ENCODE measurements at places on chromosomes 16 and 17.

DNA sequence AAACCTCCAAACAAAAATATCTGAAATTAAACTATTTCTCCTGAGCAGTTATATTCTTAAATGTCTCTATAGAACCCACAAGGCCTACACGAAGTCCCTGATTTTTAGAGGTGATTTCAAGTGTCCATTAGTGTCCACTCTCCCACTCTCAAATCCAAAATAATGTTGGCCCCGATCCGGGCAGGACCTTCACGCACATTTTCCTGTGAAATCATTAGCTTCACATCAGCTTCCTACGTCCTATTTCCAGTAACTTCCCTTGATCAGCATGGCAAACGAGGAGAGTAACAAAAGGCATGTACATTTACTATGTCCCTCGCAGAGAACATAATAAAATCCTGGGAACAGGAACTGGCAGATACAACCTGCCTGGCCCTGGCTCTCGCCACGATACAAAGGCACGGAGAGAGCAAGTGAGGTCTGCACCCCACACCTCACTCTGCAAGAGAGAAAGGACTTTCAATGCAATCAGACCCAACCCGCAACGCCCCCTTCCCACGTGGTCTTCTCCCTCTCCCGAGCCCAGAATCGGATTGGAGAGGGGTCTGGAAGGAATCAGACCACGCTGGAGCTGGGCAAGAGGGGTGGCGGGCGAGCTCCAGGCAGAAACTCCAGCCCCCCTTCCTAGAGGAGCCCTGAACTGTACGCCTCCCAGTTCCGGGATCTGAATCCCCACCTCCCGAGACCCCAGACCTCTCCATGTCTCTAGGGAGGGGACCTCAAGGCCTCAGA is 17.5 kb upstream of the C17orf78 start:
- DNase-seq = peak; percentile 1

GRCh38 chr17:34639706-34640425 is 60.5 kb downstream of the TMEM132E start:
- no peak for DNase-seq

GRCh38 chr16:2077696-2078095 is 29.9 kb downstream of the TSC2 start:
- DNase-seq = no peak

GRCh38 chr17:7988750-7989178 is 13.7 kb upstream of the GUCY2D start:
- DNase-seq = no peak

GRCh38 chr17:81488276-81488860 is 24.2 kb downstream of the ACTG1 start:
- no peak for DNase-seq

GRCh38 chr17:81494626-81495377 is 17.8 kb downstream of the ACTG1 start:
- DNase-seq = no peak
